ENCODE measurements at places on chromosomes 4 and X. TPM values are rescaled to one million over a fixed set of nuclear protein-coding genes. Genes with fewer than 3 reads are reported as not detected.

DNA sequence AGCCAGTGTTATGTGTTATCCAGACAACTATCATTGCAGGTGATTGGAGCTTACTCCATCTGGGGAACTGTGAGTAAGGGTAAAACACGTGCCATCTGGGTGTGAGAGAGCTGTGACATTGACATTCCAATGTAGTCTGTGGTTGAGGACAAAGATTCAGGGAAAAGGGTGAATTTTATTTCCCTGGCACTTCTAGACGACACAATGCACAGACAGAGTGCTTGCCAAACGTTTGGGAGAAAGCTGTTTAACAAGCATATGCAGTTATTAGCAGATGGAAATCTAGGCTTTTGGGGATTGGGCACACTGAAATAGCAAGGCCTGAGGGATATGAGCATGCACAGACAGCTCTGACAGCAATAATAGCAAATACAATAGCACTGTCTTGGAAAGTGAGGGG lies 21.3 kb upstream of the CTSO start:
- H3K4me1 ChIP-seq = no peaks in the 10 kb centered on the region
- H3K4me3 ChIP-seq = no peak overlapping the region
- no peak for DNase-seq

DNA sequence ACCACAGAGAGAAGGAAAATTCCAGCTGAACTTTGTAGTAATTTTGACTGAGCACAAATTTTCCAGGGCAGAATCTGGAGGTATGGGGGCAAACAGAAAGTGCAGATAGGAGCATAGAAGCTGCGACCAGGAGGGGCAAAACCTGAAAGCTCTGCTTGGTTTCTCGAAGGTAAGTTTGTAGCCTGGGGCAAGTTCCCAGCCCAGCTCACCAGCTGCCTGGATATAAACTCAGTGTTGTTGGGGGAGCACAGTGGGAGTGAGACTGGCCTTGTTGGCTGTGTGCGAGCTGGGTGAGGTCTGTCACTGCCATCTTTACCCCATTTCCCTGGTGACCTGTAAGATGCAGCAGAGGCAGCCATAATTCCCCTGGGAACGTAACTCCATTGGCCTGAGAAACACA lies 213.5 kb upstream of the POF1B start:
- DNase-seq = no peak
- no peaks in the 10 kb centered on the region for H3K4me1 ChIP-seq
- H3K4me3 ChIP-seq = no peak overlapping the region

GRCh38 chr4:186404562-186405134 lies 138.7 kb downstream of the F11 start:
- H3K4me1 ChIP-seq = no peaks in the 10 kb centered on the region
- no peaks in the 10 kb centered on the region for H3K36me3 ChIP-seq
- H3K4me3 ChIP-seq = no peak overlapping the region
- no peak for DNase-seq

- no peak overlapping the region for H3K27ac ChIP-seq
- DNase-seq = no peak
- H3K4me1 ChIP-seq = no peaks in the 10 kb centered on the region
- H3K36me3 ChIP-seq = no peaks in the 10 kb centered on the region
- no peak overlapping the region for H3K4me3 ChIP-seq
- H3K27me3 ChIP-seq = no peaks in the 10 kb centered on the region
Observed at GRCh38 chrX:31832263-31832662, 760.4 kb upstream of the FTHL17 start.

DNA sequence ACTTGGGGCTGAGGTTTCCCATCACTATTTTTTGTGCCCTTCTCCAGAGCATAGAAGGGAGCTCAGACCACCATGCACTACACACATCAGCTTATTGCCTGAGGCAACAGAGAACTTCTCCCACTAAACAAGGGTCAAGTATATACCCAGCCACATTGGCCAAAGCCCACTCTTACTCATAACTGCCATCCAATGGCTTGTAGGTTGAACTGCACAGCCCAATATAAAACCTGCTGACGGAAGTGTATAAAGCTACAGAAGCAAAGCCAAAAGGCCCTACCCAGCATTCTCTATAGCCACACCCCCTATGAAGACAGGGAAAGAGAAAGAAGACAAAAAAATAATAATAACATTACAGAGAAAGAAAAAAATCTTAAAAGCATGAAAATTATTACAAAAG lies 139.7 kb downstream of the LRBA start:
- H3K27me3 ChIP-seq = no peaks in the 10 kb centered on the region
- no peaks in the 10 kb centered on the region for H3K4me1 ChIP-seq
- peaks cover 49% of the 10 kb centered on the region for H3K36me3 ChIP-seq
- H3K4me3 ChIP-seq = no peak overlapping the region
- no peak for DNase-seq

GRCh38 chrX:154539077-154539476 lies 7.6 kb downstream of the G6PD start:
- H3K36me3 ChIP-seq = peaks cover 11% of the 10 kb centered on the region
- peaks cover 36% of the 10 kb centered on the region for H3K4me1 ChIP-seq
- no peak overlapping the region for H3K4me3 ChIP-seq
- no peaks in the 10 kb centered on the region for H3K27me3 ChIP-seq

DNA sequence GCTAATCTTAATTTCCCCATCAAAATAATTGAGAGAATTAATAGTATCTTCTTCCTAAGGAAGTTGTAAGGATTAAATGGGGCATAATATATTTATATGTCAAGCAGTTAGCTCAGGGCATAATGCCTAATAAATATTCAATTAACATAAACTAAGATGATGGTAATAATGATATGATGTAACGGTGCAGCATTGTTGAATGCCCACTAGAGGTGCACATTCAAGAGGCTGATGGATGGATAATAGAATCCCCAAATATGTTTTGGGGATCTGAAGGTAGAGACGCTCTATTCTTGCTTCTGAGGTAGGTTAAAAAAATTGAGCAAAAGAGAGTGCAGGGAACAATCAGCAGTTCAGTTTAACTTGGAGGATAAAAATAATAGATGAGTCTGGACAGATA lies 37.1 kb downstream of the ATOH1 start:
- H3K27ac ChIP-seq = no peak overlapping the region
- H3K36me3 ChIP-seq = no peaks in the 10 kb centered on the region
- H3K27me3 ChIP-seq = peaks cover under 1% of the 10 kb centered on the region

- H3K4me3 ChIP-seq = no peak overlapping the region
- H3K4me1 ChIP-seq = peaks cover 47% of the 10 kb centered on the region
Observed at GRCh38 chr4:184428787-184429186, 45.6 kb downstream of the IRF2 start.

GRCh38 chr4:177569434-177569833 lies 127.2 kb upstream of the AGA start:
- H3K4me3 ChIP-seq = no peak overlapping the region
- H3K27me3 ChIP-seq = no peaks in the 10 kb centered on the region

GRCh38 chr4:52358366-52358765 lies 300.7 kb downstream of the USP46 start:
- no peak for DNase-seq
- H3K27ac ChIP-seq = no peak overlapping the region
- H3K4me1 ChIP-seq = no peaks in the 10 kb centered on the region
- no peaks in the 10 kb centered on the region for H3K36me3 ChIP-seq
- no peak overlapping the region for H3K4me3 ChIP-seq
- H3K27me3 ChIP-seq = no peaks in the 10 kb centered on the region

- H3K4me3 ChIP-seq = no peak overlapping the region
- no peak overlapping the region for H3K27ac ChIP-seq
- no peaks in the 10 kb centered on the region for H3K27me3 ChIP-seq
- no peaks in the 10 kb centered on the region for H3K36me3 ChIP-seq
Observed at GRCh38 chr4:84239278-84239845, 259.7 kb downstream of the NKX6-1 start.

- no peak overlapping the region for H3K4me3 ChIP-seq
- no peaks in the 10 kb centered on the region for H3K27me3 ChIP-seq
- DNase-seq = no peak
- no peaks in the 10 kb centered on the region for H3K4me1 ChIP-seq
- H3K36me3 ChIP-seq = peaks cover 12% of the 10 kb centered on the region
Observed at GRCh38 chr4:150695162-150695561, 113.2 kb downstream of the MAB21L2 start.

DNA sequence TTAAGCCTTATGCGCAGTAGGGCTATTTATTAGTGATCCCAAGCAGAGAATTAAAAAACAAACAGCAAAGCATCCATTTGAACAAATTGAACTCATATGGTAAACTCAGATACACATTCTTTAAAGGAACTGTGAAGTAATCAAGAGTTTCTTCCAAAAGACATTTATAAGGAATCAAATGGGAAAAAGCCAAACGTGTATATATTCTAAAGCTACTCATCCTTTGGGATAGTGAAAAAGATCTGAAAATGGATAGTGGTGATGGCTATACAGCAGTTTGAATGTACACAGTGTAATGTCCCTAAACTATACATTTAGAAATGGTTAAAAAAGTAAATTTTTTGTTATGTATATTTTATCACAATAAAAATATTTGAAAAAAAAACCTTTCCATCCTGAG lies 16.6 kb upstream of the HPGDS start:
- H3K4me3 ChIP-seq = no peak overlapping the region
- peaks cover 10% of the 10 kb centered on the region for H3K27me3 ChIP-seq
- no peaks in the 10 kb centered on the region for H3K4me1 ChIP-seq
- no peak overlapping the region for H3K27ac ChIP-seq
- H3K36me3 ChIP-seq = no peaks in the 10 kb centered on the region
- DNase-seq = no peak

DNA sequence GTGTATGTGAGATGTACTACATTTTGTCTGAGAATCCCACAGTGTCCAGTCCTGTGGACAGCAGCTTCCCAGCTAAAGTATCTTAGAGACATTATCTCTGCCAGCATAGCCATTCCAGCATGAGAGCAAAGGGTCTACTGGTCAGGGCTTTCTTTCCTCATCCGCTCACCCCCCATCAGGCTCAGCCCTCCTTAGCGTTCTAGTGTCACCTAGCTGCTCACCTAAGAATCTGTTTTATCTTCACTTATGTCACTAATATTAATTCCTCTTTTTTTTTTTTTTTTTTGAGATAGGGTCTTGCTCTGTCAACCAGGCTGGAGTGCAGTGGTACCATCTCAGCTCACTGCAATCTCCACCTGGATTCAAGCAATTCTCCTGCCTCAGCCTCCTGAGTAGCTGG lies 15.6 kb downstream of the RUFY3 start:
- no peak overlapping the region for H3K4me3 ChIP-seq
- no peaks in the 10 kb centered on the region for H3K36me3 ChIP-seq
- H3K4me1 ChIP-seq = peaks cover 36% of the 10 kb centered on the region
- peaks cover 1% of the 10 kb centered on the region for H3K27me3 ChIP-seq

DNA sequence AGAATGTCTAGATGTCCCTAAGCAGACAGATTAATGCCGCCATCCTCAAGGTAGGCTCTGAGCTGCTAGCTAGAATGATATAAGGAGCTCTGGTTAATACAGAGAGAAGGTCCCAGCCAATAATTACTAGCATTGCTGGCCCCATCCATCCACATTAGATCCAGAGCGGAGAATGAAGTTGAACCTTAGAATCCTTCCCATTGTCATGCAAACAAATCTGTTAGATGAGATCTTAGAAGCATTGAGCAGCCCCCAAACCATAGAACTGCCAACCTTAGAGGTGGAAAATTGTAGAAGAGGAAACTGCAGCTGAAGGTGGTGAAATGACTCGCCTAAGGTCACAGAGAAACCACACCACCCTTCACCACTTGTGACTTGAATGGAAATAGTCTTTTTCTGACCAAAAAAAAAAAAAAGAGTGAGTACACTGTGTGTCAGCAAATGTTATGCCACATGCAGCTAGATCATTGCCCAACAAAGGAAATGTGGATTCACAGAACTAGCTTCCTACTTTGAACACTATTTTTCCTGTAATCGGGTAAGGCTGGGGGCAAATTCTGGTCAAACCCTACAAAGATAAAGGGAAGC lies 162.1 kb downstream of the SMIM20 start:
- H3K4me3 ChIP-seq = peak overlapping the region; percentile 25
- H3K36me3 ChIP-seq = peaks cover 45% of the 10 kb centered on the region
- peak overlapping the region; percentile 83 for H3K27ac ChIP-seq

GRCh38 chr4:158428242-158428641 lies 93.4 kb upstream of the RXFP1 start:
- H3K27me3 ChIP-seq = no peaks in the 10 kb centered on the region
- H3K36me3 ChIP-seq = no peaks in the 10 kb centered on the region
- no peaks in the 10 kb centered on the region for H3K4me1 ChIP-seq
- no peak overlapping the region for H3K27ac ChIP-seq

DNA sequence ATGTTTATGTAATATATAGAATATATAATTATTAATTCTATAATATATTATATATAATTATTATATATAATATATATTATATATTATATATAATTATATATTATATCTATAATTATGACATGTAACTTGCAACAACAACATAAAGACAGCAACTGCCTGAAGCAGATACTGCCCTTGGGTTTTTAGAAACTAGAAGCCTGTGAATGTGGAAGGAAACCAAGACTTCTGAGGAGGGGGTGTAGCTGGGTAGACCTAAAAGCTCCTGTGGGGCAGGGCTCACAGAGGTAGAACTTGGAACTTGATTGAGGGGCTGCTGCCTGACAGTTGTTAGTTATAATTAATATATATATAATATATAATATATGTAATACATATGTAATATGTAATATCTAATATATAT lies 167.2 kb upstream of the SLIT2 start:
- no peak overlapping the region for H3K4me3 ChIP-seq
- no peaks in the 10 kb centered on the region for H3K27me3 ChIP-seq
- H3K27ac ChIP-seq = no peak overlapping the region
- H3K4me1 ChIP-seq = no peaks in the 10 kb centered on the region
- H3K36me3 ChIP-seq = no peaks in the 10 kb centered on the region

DNA sequence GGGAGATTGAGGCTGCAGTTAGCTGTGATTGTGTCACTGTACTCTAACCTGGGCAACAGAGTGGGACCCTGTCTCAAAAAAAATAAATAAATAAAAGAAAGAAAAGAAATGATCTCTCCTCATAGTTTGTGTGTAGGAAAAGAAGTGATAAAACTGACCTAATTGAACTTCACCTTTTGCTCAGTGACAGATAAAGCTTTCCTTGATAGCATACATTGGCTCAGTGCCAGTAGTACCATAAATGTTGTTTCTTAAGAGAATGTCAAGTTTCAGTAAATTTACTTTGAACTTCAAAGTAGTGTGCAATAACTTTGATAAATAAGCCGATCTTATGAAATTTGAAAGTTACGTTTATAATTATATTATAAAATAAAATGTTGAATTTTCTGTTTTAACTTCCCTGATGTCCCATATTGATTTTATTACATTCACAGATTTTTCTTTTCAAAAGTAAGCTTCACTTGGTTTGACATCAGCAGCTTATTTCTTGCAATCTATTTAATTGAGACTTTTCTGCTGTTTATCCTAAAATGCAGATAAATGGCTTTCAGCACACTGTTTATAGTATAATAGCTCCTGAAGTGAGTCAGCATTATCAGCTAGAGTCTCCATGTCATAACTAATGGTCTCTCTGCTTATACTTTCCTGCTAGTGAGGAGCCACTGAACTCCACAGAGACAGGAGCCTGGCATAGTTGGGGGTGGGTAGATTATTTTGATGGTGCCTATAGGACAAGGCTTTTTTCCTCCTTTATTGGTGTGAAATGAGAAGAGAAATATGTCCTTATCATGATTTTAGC lies 330.1 kb downstream of the BMPR1B start:
- peaks cover 3% of the 10 kb centered on the region for H3K4me1 ChIP-seq
- H3K36me3 ChIP-seq = no peaks in the 10 kb centered on the region
- no peak overlapping the region for H3K4me3 ChIP-seq
- H3K27me3 ChIP-seq = peaks cover 5% of the 10 kb centered on the region
- H3K27ac ChIP-seq = no peak overlapping the region

CT47B1 gene
- not detected for total RNA-seq

DCAF8L2 gene
- total RNA-seq = not detected

ANK2 gene
- total RNA-seq = 1.5 TPM

RASGEF1B gene
- 2.4 TPM for total RNA-seq

KIF4A gene
- total RNA-seq = 34.0 TPM

PABPC1L2A gene
- total RNA-seq = not detected

DGKK gene
- not detected for total RNA-seq

SHOX gene
- not detected for total RNA-seq

CPE gene
- not detected for total RNA-seq

EDNRA gene
- not detected for total RNA-seq

UGT2B15 gene
- total RNA-seq = not detected

CLGN gene
- 0.25 TPM for total RNA-seq

MMGT1 gene
- 19.2 TPM for total RNA-seq
